ENCODE measurements at places on chromosomes 3 and 15.

GRCh38 chr3:20064796-20065564 lies 24.7 kb downstream of the KAT2B start:
- DNase-seq: no peak

DNA sequence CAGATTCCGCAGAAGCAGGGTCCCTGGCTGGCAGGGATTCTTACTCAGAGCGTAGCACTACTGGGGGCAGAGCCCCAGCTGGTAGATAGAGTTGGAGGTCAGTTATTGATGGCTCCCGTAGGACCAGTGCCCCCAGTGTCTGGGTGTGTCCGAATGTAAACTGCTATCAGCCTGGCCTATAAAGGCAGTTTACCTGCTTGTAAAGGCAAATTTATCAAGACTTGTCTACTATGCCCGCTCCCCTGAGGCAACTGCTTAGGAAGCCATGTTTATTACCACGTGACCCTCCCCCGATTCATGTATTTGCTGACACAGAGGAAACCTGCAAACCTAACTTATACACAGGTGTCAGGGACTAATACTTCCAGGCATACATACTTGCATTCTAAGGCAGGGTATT lies 607 bp upstream of the PPP1R14D start:
- no peak for DNase-seq

DNA sequence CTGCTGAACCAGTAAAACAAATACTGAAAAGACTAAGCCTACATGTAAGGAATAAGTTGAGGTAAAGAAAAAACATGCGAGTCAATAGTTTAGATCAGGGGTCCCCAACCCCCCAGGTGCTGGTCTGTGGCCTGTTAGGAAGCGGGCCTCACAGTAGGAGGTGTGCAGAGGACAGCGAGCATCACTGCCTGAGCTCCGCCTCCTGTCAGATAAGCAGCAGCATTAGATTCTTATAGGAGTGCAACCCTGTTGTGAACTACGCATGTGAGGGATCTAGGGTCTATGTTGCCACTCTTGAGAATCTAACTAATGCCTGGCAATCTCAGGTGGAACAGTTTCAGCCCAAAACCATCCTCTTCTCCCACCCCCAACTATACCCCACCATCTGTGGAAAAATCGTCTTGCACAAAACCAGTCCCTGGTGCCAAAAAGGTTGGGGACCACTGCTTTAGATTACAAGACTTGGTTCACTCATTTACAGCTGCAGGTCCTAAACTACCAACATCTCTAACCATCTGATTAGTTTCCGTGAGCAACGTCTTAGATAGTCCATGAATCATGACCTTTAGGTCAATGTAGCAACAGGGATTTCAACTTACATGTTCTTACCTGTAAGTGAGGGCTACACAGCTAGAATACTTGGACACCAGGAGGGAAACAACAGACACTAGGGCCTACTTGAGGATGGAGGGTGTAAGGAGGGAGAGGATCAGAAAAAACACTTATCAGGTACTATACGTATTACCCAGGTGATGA lies 66.7 kb downstream of the TRANK1 start:
- no peak for DNase-seq

DNA sequence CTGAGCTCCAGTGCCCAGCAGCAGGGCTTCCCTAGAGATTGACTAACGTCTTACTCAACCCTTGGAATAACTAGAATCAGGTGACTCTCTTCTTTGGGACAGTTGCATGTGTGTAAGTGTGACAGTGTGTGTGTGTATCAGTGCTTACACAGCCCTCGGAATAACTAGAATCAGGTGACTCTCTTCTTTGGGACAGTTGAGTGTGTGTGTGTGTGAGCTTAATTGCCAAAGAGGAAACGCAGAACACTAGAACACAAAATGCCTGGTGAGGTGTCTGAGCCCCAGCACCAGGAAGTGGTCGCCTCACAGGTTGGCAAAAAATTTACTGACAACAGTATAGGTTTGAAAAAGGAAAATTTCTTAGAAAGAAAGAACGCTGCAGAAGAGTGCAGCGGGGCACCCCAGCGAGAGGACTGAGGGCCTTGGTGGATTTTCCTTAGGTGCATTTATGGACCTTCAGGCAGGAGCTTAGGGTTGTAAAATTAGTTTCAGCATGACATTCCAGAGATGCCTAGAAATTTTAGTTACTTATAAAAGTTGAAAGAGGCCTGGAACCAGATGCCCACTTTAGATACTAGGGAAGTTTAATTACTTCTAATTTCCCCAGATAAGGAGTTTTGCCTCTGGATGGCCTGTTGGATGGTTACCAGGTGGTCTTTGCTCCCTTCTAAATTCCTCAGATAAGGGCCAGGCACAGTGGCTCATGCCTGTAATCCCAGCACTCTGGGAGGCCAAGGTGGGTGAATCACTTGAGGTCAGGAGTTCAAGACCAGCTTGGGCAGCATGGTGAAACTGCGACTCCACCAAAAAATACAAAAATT lies 3.7 kb upstream of the WDR82 start:
- DNase-seq: peak; percentile 46

DNA sequence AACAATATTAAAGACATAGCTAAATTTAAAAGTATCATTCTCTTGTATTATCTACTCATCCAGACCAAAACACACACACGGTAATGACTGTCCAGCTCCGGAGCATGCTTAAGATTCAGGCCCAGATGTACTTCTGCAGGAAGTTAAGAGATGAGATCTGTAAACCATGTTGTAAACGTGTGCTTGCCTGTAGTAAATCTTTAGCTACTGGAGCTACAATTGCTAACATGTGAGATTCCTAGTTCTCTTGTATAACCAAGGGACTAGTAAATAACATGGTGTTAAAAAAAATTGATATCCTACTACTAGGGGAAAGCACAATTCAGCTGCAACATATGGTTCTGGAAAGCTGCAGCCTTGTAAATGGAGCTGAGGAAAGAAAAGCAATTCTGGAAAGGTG lies 651.7 kb upstream of the CCDC54 start:
- DNase-seq: peak; percentile 49

- no peak for DNase-seq
Observed at GRCh38 chr3:133361435-133361834, 38.4 kb upstream of the BFSP2 start.

- no peak for DNase-seq
Observed at GRCh38 chr3:13115991-13116390, 42.8 kb upstream of the IQSEC1 start.

DNA sequence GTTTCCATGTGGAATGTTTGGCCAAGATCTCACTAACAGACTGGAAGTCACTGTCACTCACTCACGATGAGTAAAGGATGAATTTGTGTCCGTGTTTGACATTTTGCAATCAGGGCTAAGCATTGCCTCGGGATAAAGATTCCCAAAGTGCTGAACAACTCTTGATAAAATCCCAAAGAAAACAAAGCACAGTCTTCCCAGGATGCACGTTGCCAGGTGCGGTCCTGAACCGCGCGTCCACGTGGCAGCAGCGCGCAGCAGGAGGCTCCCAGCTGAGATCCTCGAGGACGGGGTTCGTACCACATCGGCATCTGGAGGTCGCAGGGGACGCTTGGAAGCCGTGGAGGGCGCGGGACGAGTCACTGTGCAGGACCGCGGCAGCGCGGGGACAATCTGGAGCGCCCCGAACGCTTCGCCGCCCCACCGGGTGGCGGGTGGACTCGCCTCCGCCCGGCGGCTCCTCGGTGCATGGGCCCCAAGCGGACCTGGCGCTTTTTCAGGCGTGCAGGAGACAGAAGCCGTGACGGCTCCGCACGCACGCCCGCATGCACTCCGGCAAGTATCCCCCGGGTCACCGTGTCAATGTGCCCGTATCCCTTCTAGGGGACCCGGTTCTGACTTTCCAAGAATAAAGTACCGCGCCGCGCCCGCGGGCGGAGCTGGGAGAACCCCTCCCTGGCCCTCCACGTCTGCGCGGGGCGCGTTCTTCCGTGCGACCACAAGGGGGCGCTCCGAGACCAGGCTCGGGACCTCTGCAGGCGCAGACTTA lies 17.7 kb downstream of the CPN2 start:
- DNase-seq: peak; percentile 77

GRCh38 chr3:157051055-157051454 lies 108.9 kb downstream of the CCNL1 start:
- DNase-seq: no peak

- peak; percentile 34 for DNase-seq
Observed at GRCh38 chr3:147410526-147411237, 1.5 kb downstream of the ZIC1 start.

GRCh38 chr3:32820430-32820829 lies 2.6 kb downstream of the TRIM71 start:
- DNase-seq: no peak
